ENCODE measurements at places on chromosomes 1 and 21.

DNA sequence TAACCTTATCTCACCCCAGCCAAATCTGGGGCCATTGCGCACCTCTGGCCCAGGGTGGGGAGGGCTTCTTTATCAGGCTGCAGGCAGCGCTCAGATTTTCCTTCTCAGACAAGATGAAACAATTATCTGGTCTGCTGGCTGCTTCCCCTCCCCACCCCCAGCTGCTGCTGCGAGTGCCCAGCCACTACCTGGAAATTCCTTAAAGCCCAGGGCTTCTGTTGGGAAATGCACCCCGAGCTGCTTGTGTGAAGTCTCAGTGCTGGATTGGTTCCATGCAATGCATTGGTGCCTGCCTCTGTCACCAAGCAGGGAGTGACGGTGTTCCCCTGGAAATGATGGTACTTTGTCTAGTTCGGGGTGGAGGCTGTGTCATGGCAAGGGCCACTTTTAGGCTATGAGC is 18.5 kb upstream of the ACTL8 start:
- DNase-seq, result no peak

DNA sequence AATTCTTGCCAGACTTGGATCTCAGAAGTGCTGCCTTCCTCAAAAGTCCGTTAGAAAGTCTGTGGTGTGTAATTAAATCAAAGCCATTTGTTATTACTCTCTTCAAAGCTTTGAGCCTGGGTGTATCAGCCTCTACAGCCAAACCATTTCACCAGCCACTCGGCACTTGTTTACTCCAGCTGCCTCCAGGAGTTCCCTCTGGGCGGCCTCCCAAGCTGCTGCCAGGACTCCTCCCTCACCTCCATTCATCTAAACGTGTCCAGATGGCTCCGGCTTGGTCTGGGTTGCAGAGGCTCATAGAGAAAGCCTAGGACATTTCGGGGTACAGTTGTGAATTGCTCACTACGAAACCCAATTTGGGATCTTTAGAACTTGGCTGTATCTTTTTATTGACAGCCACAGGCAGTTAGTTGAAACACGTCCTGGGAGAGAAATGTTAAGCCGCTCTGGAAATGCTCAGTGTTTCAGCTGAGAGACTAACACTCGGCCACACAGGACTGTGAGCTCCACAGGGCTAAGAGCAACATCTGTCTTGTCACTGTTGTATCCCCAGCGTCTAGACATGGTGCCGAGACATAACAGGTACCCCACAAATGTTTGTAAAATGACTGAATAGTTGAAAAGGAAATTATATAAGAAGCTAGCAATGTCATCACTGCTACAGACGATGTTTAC is 116.9 kb upstream of the NGF start:
- DNase-seq, result no peak

GRCh38 chr1:21586222-21586621 is 77.0 kb downstream of the ALPL start:
- no peak for DNase-seq

DNA sequence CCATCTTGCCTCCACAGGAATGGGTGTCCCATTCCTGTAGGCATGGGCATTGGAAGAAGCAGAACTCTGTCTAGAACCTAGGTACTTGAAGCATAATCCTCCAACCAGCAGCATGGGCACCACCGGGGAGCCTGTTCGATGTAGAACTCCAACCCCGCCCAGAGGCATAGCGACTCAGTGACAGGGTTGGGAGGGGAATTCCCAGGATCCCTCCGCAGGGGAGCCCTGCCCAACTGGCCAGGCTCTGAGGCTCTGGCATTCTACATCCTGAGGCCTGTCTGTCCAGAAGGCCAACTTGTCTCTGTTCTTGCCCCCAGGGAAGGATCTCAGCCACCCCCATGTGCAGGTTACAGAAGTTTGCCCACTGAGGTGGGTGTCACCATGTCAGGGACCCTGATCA is 38.2 kb downstream of the CACNA1S start:
- no peak for DNase-seq

- DNase-seq, result no peak
Observed at GRCh38 chr1:111747282-111747734, 8.1 kb upstream of the INKA2 start.

- no peak for DNase-seq
Observed at GRCh38 chr1:207631137-207631536, 13.8 kb upstream of the CR1L start.

- no peak for DNase-seq
Observed at GRCh38 chr21:15211491-15212133, 146.8 kb upstream of the NRIP1 start.
